ENCODE measurements at places on chromosomes 1 and 21.

- DNase-seq = peak; percentile 60
Observed at GRCh38 chr1:37498872-37499617, 15.5 kb downstream of the MEAF6 start.

GRCh38 chr1:43005460-43006361 lies 47.0 kb upstream of the SLC2A1 start:
- no peak for DNase-seq

- DNase-seq = no peak
Observed at GRCh38 chr21:26227130-26227529, 56.6 kb upstream of the APP start.

DNA sequence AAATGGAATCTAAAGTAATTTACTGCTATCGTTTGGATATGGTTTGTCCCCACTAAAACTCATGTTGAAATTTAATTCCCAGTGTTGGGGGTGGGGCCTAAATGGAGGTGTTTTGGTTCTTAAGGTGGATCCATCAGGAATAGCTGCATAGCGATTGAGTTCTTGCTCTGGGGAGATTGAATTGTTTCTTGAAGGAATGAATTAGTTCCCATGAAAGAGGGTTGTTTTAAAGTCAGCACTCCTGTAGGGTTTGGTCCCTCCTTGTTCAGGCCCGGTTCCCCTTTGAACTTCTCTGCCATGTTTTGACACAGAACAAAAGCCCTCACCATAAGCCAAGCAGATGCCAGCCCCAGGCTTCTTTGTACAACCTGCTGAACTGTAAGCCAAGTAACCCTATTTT lies 170.9 kb downstream of the COL11A1 start:
- no peak for DNase-seq

DNA sequence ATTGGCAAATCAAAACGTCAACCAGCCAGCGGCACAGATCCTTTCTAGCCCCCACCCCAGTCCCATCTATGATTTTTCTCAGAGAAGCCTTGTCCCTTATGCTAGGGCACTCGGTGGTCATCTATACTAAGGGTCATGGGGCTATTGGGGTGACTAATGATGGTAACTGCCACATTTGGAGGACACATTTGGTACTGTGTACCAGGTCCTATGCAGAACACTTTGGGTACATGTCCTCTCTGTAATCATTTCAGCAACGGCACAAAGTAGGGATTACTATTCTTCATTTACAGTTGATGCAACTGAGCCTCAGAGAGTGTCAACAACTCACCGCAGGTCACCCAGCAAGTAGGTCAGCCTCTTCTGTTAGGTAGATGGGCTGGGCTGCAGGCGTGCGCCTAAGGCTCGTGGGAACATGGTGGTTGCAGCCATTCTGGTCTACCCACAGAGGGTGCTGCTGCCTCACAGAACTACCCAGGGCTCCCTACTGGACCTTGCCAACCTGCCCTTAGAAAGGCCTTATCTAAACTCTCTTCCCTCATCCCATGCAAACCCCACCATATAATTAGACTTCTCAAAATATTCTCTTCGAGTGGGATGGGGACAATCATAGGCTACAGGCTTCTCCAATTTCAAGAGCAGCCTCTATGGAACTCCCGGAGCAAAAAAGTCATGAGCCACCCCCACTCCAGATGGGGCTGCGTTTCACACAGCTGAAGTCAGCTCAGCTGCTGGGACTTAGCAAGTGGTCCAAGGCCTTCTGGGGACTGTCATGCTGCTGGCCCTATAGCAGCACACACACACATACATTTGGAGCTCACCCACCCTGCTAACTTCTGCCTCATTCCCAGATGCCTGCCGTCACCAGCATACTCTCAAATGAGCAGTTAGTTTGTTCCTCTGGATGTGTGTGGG lies 5.8 kb upstream of the SDHB start:
- DNase-seq = no peak

DNA sequence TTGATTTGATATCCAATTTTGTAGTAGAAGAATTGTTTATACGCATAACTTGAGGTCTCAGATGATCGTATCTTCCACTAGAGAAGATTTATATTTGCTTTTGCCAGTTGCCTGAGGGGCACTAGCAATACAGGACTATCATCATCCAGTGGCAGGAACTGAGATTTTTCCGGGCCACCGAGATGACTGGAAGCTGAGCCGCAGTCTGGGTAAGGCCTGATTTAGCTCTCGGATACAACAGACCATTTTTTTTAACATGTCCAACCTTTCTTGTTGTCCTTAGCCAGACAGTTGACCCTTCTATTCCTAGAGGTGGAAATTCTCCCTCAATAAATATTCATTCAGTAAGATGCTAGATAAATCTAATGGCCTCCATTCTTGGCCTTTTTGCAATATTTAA lies 25.4 kb upstream of the GUCA2B start:
- DNase-seq = no peak

- no peak for DNase-seq
Observed at GRCh38 chr1:244662599-244662998, 9.7 kb downstream of the DESI2 start.

GRCh38 chr1:219710529-219711194 lies 97.8 kb upstream of the ZC3H11B start:
- DNase-seq = no peak

DNA sequence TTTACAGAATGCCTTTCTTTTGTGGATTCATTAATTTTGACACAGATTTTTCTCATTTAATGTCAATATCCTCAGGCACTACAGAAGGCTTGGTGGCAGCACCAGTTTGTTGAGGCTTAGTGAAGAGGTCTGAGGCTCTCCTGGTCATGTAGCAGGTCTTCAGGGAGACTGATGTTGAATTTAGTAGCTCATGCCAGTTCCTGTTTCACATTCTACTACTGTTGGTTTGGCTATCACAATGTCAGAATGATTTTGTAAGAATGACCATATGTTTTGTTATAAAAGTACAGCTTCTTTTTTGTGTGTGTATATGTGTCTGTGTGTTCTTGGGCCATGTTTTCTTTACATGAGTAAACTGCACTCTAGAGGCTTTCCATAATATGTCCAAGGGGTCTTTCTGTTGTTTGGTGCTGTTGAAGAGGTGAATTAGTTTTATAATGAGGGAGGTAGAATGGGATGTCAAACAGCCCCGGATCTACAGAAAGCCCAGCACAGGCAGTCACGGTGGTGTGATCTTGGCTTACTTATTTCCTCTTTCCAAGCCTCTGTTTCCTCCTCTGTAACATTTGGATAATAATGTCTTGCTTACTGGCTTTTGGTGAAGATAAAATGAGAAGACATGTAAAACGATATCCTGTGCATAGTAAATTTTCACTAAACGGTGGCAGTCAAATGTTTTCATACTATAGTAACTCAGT lies 32.0 kb downstream of the C1orf21 start:
- DNase-seq = no peak

GRCh38 chr21:42304556-42305454 lies 10.4 kb downstream of the TFF3 start:
- no peak for DNase-seq

DNA sequence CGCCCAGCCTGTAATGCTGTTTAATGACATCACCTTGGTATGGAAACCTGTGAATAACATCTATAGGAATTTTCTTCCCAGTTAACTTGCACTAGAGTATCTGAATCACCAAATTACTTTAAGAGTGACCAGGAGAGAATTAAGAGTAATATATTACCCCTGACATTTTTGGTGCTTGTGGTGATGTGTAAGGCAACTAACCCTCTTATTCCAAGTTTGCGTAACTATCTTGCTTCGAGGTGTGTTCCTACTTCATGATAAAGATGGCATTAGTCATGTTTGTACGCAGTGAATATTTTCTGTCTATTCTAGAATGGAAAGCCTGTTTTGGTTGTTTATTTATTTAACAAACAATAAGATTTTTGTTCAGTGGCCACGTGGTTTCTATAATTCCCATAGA lies 131.3 kb downstream of the ZP4 start:
- no peak for DNase-seq

DNA sequence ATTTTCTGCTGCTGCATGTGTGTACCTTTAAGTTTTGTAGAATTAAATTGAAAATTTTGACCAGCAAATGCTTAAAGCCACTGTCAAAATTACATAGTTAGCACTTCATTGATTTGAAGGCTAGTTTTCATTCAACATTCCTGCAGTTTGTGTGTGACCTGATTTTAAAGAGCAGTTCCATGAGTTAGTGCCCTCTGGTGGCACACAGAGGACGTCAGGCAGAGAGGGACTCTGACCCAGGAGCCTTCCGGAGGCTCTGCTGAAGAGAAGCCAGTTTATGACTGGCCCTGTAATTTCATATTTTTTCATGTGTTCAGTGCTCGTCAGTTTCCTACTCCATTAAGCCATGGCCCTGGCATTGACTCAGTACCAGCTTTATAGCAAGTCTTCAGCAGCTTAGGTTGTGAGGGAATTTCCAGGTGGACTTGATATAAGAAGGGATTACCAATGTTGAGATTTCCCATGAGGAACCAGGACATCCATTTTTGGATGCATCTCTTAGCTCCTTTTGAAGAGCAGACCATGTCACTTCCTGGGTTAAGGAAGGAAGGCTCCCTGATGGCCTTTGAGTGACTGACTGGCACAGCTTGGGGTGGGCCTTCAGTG lies 104.7 kb downstream of the CAMTA1 start:
- no peak for DNase-seq

DNA sequence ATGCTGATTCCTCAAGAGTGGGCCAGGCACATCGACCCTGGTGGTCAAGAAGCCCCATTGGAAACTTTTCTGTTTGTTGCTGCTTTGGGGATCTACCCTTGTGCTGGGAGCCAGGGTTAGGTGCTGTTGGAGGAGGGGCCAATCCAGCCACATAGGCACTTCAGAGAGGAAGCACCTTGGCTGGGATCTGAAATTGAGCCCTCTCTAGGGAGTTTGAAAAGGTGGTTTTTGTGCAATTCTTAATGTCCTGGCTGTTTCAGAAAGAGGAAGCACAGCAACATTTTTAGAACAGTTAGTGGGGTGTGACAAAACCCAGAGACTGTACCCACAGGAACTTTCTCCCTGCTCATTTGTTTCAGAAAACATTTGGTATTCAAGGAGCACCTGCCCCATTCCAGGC lies 17.2 kb upstream of the BEND5 start:
- DNase-seq = no peak

DNA sequence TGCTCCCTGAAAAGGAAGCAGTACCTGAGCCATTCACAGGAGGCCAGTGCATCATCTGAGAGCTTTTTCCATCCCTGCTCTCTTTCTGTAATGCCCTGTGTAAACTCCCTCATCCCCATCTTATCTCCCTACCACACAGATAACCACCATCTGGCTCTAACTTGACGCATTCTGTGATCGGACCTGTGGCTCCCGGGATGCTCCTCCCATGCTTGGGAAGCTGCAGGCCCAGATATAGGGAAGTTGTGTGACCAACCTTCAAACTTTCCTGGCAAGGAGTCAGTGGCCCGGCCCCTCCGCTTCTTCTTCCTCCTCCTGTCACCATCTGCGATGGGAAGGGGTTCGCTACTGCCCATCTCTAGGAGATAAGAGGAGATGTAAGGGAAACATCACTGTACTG lies 21.1 kb downstream of the MKNK1 start:
- DNase-seq = no peak

DNA sequence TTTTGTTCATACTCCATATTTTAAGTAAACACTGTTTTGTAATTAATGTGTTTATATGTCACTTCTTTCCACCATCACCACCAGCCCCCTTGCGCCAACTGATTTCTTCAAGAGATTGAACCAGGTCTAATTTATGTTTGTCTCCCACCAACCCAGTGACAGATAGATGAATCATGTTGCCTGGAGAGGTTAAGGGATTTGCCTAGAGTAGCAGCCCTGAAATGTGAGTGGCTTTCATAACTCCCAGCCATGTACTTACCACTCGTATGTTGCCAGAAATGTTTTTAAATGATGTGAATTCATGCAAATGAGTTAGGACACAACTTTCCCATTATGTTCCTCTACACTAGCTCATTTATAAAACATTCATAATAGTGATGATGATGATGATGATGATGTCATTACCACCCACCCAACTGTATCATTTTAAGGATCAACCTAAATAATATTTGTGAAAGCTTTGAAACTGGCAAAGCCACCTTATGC lies 86.9 kb downstream of the LRRC8D start:
- no peak for DNase-seq

DNA sequence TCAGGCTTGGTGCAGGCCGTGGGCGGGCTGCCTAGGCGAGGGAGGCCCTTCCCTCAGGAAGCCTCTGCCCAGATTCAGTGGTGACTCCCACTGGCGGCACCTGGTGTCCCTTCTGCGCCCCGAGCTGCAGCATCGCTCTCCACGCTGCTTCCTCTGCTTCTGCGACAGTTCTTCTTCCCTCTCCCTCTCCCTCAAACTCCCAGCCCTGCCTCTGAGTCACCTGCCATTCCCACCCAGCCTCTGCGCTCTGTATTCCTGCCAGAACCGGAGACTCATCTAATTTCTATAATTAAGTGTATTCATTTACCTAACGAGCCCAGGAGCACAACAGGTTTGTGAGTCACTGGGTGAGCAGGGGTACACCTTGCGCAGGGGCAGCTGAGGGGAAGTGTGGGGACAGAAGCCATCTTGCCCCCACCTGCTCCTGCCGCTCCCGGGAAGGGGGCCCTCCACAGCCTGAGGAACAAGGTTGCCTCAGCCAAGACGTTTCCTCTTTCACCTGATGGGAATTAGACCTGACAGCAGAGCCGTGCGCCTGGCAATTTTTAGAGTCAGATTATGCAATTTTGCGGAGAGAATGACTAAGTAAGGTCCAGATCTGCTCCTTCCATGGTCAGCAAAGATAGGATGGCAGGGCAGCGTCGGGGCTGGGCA lies 19.4 kb downstream of the KCNC4 start:
- no peak for DNase-seq

DNA sequence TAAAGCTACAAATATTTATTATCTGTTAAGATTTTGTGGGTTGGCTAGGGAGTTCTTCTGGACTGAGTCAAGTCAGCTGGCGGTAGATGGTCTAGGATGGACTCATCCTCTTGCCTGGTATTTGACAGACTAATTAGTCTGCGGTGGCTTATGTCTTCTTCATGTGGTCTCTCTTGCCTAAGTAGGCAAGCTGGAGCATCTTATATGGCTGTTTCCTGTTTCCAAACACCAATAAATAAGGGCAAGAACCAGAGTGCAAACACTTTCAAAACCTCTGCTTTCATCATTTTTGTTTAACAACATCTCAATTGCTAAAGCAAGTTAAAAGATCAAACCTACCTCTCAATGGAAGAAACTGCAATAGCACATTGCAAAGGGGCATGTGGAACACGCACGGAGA lies 484.8 kb downstream of the PTPRC start:
- DNase-seq = no peak

DNA sequence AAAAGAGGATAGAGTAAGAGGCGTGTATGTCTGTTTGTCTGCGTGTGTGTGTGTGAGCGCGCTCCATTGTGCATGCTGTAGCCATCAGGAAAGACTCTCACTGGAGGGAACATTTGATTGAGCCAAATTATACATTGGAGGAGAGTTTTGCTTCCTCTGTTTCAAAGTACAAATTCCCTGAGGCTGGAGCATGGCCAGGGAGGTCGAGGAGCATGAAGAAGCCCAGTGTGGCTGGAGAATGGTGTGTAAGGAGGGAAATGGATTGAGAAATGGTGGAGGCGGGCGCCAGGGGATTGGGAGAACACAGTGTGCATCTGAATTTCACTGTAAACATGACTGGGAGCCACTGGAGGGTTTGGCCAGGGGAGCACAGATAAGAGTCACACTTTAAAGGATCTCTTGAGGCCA lies 22.1 kb upstream of the EFNA1 start:
- no peak for DNase-seq
